Activated CD4-positive, alpha-beta T cell treated with anti-CD3 and anti-CD28 coated beads for 24 hours (primary cell): ENCODE measurements at places on chromosomes 5 and 9.

DNA sequence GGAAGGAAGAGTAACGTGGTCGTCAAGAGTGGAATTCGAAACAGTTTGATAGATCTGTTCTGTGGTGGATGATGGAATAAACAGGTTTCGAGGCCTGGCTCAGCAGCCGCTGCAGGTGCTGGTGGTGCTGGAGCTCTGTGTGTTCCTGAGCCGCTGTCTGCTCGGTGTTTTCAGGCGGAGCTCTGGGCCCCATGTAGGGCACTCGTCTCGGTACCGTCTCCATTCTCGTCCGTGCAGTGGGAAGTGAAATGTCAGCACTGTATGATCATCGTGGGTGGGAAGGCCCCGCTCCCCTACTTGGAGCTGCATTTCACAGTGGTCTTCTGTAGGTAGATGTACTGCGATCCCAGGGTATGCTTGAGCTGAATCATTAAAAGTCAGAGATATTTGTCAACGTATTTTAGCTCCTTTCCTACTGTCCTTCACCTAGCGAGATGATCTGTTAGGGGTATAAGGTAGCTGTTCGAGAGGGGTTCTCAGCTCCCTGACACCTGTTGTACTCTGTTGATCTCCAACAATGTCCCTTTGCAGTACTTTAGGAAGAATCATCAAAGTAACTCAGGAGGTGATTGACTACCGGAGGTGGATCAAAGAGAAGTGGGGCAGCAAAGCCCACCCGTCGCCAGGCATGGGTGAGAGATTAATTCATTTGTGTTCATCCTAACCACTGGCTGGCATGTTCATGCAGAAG is 35.9 kb downstream of the TENT4A start:
- no peak for DNase-seq

DNA sequence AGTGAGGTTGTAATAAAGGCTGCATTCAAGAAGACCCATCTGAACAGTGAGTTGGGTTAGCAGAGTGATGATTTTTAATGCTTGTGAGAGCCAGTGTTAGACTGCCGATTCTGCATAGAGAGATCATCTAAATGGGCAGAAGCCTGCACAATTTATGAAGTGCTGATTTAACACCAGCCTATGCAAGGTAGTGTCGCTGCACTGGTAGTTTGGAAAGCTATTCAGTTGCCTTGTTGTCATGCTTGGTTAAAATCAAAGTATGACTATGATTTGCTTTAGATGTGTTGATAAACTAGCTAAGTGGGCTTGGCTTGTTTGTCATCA is 379 bp upstream of the LRRTM2 start:
- DNase-seq, result no peak

DNA sequence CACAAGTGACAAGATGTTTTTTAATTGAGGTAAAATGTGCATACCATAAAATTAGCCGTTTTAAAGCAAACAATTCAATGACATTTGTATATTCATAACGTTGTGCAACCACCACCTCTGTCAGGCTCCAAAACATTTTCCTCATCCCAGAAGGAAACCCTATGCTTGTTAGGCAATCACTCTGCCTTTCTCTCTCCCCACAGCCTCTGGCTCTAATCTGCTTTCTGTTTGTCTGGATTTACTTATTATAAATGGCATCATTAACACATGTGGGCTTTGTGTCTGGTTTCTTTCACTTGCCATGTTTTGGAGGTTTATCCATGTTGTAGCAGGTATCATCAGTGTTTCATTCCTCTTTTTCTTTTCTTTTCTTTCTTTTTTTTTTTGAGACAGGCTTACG is 1.4 kb upstream of the N4BP3 start:
- DNase-seq, result no peak

GRCh38 chr9:23542927-23543326 is 283.1 kb downstream of the ELAVL2 start:
- no peak for DNase-seq

DNA sequence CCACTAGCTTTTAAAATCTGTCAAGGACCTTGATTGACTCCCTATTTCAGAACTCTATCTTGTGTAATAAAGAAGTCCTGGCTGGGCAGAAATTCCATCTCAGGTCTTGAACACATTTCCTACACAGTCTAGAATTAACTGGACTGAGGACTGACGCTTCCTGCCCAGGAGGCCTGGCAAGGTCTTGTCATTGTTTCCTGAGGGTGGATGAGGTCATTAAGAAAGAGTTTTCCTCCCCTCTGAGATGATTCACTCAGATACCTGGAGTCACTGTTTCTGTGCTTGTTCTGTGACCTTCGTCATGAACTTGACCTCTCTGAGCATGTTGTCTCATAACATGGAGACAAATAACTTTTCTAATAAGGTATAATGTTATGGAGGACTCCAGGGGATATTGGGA is 10.0 kb downstream of the MTAP start:
- DNase-seq, result no peak

- DNase-seq, result no peak
Observed at GRCh38 chr5:51156222-51156621, 227.0 kb upstream of the ISL1 start.

- no peak for DNase-seq
Observed at GRCh38 chr5:135332519-135333150, 66.4 kb downstream of the MACROH2A1 start.

DNA sequence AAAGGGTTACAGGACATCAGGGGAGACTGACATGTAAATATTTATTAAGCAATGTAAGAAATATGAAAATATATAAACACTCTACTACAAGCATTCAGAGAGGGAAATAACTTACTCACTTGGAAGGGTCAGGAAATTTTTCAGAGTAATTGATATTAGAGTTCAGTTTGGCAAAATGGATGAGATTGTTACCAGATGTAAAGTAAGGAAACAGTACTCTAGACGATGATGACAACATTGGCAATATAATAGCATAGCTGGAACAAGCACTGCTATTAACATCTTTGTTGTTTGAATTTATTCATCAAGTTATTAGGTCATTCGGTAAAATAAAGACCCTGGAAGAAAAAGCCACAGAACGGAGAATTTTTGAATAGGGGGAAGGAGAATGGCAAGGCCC is 49.1 kb downstream of the GNA14 start:
- DNase-seq, result no peak

DNA sequence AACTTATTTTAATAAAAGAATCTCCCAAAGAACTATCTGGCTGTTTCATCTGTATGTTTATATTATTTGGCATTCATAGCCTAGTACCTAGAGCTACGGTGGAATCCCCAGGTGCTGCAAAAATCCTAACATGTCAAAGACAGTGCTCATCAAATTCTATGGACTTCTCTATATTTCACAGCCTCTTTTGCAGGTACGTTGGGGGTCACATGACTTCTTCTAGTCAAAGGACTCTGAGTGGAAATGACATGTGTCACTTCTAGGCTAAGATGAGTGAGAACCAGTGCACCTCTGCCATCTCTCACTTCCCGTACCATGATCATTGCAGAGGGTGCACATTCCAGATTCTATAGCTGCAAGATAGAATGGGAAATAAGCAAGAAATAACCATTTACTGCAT is 72.5 kb upstream of the PTGER4 start:
- DNase-seq, result no peak

DNA sequence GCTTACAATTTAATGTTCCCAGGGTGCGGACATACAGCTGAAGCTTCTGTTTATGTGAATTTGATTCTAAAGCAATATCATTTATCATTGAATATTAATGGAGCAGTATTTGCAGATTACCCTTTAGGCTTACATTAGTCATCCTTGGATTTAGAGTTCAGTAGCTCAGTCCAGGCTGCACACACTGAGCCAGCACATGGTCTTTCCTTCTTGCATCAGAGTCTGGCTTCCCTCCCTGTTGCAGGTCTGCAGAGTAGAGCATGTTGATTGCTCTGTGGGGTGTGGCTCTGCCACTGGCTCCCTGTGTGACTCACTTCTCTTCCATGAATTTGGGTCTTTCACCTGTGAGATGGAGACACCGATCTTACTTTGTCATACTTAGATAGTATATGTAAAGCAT is 36.8 kb downstream of the NSG2 start:
- DNase-seq, result no peak

- DNase-seq, result no peak
Observed at GRCh38 chr9:132791699-132792240, 86.3 kb downstream of the AK8 start.

DNA sequence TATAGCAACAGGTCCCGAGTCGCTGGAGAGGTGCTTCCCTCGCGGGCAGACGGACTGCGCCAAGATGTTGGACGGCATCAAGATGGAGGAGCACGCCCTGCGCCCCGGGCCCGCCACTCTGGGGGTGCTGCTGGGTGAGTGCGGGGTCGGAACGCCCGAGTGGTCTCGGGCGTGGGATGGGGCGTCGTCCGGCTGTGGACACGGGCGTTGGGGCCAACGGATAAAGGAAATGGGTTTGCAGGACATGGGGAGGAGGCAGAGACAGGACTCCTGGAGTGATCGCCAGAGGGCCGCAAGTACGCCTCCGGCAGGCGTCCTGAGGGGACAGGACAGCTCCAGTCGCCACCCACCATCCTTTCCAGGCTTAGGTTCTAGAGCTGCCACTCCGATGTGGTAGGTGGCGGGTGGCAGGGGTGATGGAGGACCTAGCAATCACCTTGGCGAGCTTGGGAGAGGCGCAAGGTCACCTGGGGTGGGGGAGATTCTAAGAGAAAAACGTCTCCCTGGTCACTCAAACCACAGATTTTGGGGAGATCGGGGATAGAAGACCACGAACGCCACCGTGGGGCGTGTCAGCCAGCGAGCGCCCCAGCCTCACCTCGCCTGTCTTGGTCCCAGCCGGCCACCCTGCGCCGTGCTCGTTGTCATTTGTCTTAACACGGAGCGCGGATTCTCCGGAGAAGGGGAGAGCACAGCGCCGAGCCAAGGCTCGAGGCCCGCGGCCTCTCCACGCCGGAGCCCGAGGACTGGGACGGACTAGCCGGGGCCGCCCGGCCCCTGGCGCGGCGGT is 922 bp downstream of the LMX1B start:
- DNase-seq, result no peak

DNA sequence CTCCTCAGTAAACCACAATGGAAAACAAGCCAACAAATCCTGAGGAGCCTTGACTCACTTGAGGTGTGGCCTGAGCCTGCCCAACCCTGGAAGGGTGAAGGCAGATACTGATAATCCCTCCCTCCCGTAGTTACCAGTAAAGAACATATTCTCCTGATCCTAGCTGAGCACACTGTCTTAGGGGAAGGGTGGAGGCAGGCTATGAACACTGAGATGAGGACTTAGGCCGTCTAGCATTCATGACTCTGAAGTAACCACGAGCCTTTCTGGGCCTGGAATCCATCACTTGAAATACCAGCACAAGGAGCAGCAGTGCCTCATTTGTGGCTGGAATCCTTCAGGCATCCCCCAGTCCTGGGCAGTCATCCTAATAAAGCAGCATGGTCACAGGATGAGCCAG is 124.5 kb upstream of the PRLR start:
- DNase-seq, result no peak

DNA sequence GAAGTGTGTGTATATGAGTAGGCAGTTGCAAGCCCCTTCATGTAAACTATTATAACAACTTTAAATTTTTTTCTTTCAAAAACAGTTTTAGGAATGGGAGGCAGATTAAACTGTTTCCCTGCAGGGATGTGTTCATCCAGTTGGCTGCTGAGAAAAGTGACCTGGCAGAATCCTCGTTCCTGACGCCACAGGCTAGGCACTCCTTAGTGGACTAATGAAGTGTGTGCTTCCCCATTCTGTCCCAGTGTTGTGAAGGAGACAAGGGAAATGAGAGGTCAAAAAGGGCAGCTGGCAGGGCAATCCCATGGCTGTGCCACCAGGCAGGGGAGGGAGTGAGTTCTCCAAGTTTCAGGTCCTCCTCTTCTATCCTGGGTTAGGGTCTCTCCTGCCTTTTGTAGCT is 59.8 kb downstream of the FOXD1 start:
- no peak for DNase-seq
